ENCODE measurements at places on chromosomes 12 and 14.

- no peak for DNase-seq
These were observed 29.4 kb upstream of the KCNA5 start for GRCh38 chr12:5014269-5014668.

DNA sequence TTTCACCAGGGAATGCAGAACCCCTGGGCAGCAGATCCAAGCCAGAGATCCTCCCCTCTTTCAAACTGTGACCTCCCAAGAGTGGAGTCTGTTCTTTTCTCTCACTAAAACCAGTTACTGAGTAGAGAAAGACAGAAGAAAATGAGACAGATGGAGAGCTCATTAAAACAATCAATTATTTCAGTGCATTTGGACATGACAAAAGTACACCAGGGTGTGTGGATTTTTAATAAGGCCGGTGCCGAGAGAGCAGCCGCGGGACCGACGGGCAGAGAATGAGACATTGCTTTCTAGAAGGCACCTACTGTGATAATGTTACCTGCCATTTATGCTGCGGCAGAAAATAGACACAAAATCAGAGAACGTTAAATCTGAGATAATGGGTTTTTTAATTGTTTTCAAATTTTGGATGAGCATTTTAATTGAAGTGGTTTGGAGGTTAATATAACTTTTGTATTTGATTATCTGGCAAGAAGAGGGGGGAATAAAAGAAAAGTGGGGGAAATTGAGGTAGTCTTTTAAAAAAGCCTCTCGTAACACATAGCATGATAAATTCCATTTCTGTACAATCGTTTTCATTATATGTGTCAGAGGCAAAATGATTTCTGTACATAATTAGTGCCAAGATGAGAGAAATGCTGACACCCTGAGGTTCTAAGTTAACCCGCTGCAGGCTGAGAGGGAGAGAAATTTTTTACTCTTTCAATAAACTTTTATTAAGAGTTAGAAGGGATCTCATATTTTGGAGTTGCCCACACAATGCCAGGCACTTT, 70.8 kb downstream of the HSPB8 start:
- no peak for DNase-seq

GRCh38 chr12:94763462-94763861, 113.1 kb upstream of the TMCC3 start:
- DNase-seq, result no peak

- DNase-seq, result no peak
These were observed 4.3 kb downstream of the C14orf93 start for GRCh38 chr14:23005451-23006187.

DNA sequence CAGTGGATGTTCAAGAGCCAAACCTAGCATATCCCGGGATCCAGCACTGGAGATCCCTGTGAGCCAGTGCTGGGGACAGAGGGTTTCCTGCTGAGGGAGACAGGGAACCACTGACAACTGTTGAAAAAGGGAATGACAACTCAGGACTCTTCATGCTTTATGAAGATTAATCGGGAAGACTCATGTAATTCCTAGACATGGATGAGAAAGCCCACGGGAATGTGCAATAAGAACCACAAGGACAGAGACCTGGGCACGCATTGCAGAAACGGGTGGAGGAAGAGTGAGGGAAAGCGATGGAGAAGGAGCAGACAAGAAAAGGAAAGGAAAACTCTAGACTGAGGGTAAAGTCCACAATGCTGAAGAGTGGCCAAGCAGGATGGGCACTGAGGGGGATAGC, 296.0 kb downstream of the PCNX1 start:
- peak; percentile 7 for DNase-seq

All from amniotic stem cell (primary cell).